Activated T-helper 17 cell treated with anti-CD3 and anti-CD28 coated beads, Interleukin-2, amount 50 U/mL, for 72 hours (primary cell): ENCODE measurements at places on chromosomes 5 and 9. TPM values are rescaled to one million over a fixed set of nuclear protein-coding genes. Genes with fewer than 3 reads are reported as not detected.

DNA sequence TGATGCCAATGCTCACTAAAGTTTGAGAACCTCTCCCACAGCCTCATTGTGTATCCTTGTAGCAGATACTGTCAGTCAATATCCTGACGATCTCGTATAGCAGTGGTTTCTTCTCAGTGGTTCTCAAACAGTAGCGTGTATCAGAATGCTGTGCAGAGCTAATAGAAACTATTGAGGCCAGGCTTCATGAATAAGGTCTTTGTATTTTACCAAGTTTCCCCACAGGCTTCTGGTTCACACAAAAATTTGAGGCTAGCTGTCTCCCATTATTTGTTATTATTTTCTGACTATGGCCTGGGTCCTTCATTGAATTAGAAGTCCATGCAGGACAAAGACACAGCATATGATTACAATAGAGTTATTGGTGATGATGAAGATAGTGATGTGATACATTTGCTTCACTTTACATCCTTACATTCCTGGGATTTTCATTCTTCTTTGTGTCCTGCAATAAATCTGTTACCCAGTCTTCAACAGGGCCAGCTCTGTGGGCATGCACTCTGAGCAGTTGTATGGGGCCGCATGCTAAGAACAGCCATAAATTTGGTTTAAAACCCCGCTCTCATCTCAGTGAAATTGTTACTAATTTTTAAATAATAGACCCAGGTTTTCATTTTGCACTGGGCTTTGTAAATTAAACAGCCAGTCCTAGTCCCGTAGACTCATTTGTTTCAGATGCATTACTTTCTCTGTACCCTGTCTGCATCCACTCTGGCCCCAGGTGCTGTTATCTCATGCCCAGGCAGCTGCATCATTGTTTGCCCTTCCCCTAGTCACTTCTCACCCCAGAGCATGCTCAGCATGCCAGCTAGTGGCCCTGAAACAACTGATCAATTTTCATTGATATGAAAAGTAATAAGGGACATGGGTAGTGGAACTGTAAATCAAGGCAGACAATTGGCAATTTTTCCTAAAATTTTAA, 199.9 kb upstream of the PIK3R1 start:
- no peak for ATAC-seq

The CNTFR gene
- not detected for total RNA-seq

- no peak for ATAC-seq
These were observed 1.9 kb downstream of the ALDH1A1 start for GRCh38 chr9:72950875-72951442.

The TERT gene
- 4.6 TPM for total RNA-seq

DNA sequence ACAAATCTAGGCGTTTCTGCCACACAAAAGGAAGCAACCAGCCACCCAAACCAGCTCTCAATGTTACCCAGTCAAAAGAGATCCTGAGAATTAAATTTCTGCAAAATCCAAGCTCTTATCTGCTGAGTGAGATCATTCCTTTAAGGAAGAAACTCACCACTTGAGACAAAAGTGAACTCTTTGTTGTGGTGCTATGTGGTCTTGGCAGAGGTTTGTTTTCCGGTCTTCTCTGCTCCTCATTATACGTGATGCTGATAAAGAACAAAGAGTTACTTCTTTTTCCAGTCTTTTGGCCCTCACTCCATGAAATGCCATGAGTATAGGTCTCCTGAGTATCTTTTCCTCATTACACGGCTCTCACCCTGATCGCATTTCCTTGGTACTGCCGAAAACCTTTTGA, 82.1 kb downstream of the PRKACG start:
- peak; percentile 7 for ATAC-seq

- no peak for ATAC-seq
These were observed 46.4 kb downstream of the MOCS2 start for GRCh38 chr5:53063176-53063575.

The PAEP gene
- not detected for total RNA-seq

The GZMA gene
- total RNA-seq, result 33.9 TPM

GRCh38 chr5:78495800-78496199, 135.4 kb downstream of the SCAMP1 start:
- ATAC-seq, result no peak

DNA sequence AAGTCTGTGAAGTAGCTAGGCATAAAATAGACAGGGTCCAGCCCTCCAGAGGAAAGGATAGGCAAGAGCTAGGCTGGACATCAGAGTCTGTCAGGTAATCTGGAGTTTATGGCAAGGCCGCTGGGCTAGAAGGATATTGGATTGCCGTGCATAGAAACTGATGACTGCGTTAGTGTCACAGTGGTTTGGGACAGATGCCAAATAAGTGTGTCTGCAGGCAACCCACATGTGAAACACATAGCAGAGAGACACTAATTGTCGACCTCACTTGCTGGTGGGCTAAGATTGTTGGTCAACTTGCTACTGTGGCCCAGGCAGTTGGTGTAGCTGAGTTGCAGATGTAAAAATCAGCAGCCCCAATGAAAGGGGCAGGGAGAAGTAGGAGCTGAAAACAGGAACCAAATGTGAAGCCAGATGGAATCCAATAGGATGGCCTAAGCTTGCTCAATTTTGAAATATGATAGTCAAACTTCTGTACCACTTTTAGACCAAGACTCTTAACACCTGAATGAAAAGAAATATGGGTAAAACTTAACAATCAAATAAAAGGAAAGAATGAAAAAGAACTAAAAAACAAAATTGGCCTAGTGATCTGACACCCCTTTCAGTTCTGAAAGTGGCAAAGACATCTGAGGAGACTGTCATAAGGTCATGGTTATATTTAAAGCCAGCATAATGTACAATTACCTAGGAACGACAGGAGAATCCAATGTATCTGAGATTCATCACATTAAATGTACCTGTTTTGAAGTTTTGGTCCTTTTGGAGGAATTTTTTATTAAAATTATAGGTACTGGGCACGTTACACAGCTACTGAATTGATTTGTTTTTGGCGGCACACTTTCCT, 243.3 kb upstream of the ACTBL2 start:
- no peak for ATAC-seq

The STK10 gene
- 158 TPM for total RNA-seq

The ANKRD33B gene
- 7.8 TPM for total RNA-seq

DNA sequence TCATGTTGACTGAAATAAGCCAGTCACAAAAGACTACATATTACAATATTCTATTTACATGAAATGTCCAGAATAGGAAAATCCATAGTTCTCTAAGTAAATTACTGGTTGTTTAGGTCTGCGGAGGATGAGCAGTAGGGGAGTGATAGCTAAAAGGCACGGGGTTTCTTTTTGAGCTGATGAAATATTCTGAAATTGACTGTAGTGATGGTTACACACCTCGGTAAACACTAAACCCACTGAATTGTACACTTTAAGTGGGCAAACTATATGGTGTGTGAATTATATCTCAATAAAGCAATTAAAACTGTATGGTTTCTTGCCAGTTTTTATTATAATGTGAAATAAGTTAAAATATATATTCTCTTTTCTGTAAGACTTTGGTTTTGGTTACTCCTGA, 77.7 kb upstream of the TMED7 start:
- ATAC-seq, result no peak

- no peak for ATAC-seq
These were observed 13.9 kb upstream of the BRD3OS start for GRCh38 chr9:134011401-134011800.

DNA sequence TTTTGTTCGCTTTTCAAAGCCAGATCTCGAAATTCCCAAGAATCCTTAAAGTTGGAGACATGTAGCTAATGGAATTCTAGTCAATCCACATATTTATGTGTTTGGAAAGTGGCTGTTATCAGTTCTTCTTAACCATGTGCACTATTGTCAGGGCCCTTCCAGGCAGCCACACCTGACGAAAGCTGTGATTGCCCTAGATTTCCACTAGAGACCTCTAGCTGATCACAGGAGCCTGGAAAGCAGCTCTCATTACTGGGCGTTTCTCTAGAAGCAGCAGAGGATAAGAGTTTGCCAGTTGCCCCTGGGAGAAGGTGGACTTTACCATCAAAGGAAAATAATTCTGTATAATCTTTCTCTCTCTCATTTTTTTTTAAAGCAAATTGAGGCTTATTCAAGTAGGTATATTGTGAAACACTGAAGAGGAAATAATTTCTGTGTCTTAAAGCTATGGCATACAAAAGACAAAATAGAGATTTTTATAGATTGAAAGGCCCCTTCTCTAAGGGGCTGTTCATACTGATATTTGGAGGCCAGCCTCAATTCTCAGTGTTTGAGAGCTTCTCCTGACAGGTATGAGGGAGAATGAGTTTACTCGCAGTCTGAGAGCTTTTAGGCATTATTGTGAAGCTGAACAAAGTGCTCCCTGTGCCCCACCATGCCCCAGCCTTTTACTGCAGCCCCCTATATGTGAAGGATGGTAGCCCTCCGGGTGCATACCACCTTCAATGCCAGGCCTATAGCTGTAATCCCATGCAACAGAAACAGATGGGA, 405.4 kb upstream of the ACTBL2 start:
- ATAC-seq, result no peak

GRCh38 chr5:16681876-16682275, 65.1 kb upstream of the RETREG1 start:
- ATAC-seq, result no peak

GRCh38 chr9:7185612-7186011, 427.8 kb downstream of the KDM4C start:
- no peak for ATAC-seq

DNA sequence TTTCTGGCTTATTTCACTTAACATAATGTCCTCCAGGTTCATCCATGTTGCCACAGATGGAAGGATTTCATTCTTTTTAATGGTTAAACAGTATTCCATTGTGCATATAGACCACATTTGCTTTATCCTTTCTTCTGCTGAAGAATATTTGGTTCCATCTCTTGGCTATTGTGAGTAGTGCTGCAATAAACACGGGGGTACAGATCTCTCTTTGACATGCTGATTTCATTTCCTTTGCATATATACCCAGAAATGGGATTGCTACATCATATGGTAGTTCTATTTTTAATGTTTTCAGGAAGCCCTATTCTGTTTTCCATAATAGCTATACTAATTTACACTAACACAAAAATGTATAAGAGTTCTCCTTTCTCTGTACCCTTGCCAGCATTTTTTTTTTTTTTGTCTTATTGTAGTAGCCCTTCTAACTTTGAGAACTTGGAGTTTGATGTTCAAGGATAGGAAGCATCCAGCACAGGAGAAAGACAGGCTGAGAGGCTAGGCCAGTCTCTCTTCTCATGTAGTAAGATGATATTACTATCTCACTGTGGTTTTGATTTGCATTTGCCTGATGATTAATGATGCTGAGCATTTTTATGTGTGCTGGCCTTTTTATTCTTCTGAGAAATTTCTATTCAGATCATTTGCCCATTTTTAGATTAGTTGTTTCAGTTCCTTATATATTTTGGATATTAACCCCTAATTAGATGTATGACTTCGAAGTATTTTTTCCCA, 592.2 kb upstream of the ZNF608 start:
- ATAC-seq, result no peak

GRCh38 chr5:63878788-63879187, 83.5 kb downstream of the HTR1A start:
- no peak for ATAC-seq

- peak; percentile 86 for ATAC-seq
These were observed 34.4 kb upstream of the RANBP6 start for GRCh38 chr9:6049798-6050197.
